ENCODE measurements at places on chromosomes 7 and 10. TPM values are rescaled to one million over a fixed set of nuclear protein-coding genes. Genes with fewer than 3 reads are reported as not detected.

The ZNF239 gene
- total RNA-seq = 5.5 TPM

The FAM25A gene
- not detected for total RNA-seq

The ZP3 gene
- total RNA-seq = 0.87 TPM

The CYCS gene
- 24.3 TPM for total RNA-seq

The CAV1 gene
- total RNA-seq = 614 TPM

The LRRD1 gene
- not detected for total RNA-seq

Data from smooth muscle cell of trachea (primary cell).